ENCODE measurements at places on chromosomes 16 and 17.

DNA sequence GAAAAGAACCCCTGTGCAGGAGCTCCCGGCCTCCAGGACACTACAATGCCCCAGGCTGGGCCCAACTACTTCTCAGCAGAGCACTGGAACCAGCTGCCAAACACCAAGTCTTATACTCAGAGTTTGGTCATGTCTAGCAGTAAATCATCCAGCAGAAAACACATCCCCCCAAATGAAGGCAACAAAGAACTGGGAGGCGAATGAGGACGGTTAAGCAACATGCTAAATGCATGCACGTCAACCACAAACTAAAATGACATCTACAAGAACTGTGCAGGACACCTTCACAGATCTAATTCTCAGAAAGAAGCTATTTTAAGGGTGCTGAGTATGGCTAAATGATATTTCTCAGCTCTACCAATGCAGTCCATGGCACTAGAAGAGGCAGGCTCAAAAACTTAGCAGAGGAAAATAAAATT lies 7.6 kb upstream of the IRX5 start:
- DNase-seq, result no peak

GRCh38 chr16:9258423-9259051 lies 167.1 kb downstream of the HAPSTR1 start:
- DNase-seq, result no peak

DNA sequence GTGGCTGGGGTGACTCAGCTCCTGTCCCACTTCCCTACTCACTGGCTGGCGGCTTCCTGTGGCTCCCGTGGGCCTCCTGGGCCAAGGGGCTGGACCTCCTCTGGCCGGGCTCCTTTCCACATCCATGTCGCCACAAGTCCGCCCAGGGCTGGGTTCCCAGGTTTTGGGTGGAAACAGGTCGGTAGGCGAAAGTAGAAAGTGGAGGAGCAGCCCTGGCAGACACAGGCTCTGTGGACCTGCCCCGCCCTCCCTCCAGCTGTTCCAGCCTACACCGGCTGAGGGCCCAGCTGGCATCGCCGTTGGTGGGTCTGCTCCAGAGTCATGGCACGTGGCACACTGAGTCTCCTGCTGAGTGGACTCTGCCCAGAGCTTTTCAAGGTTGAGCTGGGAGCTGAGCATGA lies 28.7 kb downstream of the GSE1 start:
- no peak for DNase-seq

- DNase-seq, result no peak
Observed at GRCh38 chr17:38628441-38628840, 22.7 kb upstream of the SRCIN1 start.

- DNase-seq, result no peak
Observed at GRCh38 chr17:65820811-65821210, 259.4 kb upstream of the AXIN2 start.

DNA sequence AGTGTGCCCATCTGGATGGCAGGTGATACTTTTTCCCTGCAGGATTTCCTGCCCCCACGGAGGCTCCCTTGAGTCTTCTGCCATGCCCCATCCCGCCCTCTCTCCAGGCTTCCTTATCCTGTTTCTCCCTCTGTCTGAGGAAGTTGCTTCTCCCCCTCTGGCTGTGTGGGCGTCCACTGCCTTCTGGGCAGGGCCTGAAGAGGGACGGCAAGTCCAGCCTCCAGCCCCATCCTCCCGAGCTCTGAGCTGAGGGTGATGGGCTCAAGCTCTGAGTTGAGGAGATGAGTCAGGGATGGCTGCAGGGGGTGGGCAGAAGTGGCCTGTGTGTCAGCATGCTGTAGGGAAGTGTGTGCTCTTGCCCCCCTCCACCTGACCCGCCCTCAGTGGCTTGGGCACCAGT lies 14.2 kb upstream of the RAP1GAP2 start:
- no peak for DNase-seq

DNA sequence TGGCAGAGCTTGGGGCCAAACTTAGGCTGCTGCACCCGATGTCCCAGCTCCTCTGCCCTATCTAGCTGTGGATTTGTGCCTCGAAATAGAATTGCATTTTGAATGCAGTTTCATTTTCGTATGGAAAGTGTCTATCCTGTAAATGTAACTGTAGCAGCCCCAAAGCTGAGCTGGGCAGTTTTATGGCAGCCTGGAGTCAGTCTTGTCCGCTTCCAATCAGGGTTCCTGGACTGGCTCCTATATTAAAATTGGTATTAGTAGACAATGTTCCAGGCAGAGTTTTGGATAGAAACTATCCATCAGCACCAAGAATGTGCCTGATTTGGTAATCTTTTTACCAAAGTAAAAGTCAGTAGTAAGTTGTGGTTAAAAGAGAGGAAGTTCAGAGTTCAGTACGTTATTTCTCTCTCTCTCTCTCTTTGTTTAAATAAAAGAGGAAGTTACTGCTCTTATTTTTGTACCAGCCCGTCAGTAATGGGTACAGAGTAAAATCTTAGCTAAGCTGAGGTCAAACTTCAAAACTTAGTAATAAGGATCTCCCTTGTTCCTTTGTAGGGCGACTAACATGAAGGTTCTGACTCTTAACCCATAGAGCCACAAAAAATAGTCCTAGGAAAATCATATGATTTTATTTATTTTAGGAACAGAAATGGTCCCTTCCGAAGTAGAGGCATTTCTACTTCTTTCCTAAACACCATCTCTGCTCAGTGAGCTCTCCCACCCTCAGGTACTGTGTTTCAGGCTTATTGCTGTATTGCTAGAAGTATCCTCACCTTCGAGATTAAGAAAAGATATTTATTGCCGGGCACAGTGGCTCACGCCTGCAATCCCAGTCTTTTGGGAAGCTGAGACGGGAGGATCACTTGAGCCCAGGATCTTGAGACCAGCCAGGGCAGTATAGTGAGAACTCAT lies 28.0 kb downstream of the PRKCB start:
- DNase-seq, result no peak

DNA sequence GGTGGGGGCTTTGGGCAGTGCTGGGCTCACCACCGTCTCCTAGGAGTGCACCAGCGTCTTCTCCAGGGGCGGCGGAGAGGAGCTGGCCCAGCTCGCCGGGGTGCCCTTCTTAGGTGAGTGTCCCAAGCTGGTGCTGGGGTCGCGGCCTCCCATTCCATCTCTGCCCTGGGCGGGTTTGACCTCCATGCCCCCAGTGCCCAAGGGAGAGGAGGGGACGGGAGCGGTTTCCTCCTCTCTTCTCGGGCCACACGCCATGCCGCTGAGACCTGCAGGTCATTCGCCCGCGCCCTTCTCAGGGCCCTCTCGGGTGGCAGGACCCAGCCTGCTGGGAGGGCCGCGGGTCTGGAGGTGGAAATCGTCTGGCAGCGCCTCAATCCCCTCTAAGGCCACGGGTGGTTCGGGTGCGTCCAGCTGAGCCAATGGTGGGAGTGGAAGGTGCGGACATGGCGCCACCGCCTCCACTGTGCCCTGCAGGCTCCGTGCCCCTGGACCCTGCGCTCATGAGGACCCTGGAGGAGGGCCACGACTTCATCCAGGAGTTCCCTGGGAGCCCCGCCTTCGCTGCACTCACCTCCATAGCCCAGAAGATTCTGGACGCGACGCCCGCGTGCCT lies 5.3 kb downstream of the IGFALS start:
- DNase-seq, result no peak

GRCh38 chr17:52751051-52751450 lies 592.5 kb upstream of the CA10 start:
- no peak for DNase-seq

GRCh38 chr16:85755929-85756768 lies 5.3 kb upstream of the C16orf74 start:
- no peak for DNase-seq

DNA sequence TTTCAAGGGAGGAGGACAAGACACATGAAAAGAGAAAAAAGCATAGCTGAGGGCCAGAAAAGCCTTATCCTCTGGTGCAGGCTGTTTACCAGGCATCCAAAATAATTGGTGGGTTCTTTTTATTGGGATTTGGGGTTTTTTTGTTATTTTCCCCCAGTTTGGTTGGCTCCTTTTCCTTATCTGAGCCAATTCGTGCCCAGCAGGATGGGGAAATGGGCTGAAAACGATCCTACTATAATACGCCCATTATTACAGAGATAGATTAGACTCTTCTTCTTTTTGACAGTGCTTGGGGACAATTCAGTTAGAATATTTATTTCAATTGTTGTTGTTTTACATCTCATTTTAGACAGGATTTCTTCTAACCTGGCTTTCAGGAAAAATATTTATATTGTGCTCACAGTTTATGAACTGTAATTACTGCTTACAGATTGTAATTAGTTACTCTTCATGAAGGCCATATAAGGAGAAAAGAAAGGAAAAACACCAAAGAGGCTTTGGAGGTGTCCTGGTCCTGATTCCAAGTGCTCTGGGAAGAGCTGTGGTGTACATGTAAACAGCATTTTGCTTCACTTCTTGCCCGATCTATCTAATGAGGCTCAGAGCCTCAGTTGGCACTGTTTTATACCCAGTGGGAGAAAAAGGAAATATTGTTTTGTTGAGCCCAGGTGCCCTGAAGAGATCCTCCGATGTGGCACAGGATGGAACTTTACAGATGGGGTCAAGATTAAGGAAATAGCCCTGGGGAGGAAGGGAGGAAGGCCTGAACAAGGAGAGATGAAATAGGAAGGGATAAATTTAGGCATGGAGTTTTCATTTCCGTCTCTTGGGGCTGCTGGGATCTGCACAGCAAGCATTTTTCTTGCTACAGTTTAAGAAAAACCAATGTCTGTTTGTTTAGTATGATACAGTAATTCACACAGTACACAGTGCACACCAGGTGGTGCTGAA lies 611 bp upstream of the ANKRD40 start:
- no peak for DNase-seq

- DNase-seq, result no peak
Observed at GRCh38 chr16:30691907-30692306, 7.1 kb upstream of the SRCAP start.

DNA sequence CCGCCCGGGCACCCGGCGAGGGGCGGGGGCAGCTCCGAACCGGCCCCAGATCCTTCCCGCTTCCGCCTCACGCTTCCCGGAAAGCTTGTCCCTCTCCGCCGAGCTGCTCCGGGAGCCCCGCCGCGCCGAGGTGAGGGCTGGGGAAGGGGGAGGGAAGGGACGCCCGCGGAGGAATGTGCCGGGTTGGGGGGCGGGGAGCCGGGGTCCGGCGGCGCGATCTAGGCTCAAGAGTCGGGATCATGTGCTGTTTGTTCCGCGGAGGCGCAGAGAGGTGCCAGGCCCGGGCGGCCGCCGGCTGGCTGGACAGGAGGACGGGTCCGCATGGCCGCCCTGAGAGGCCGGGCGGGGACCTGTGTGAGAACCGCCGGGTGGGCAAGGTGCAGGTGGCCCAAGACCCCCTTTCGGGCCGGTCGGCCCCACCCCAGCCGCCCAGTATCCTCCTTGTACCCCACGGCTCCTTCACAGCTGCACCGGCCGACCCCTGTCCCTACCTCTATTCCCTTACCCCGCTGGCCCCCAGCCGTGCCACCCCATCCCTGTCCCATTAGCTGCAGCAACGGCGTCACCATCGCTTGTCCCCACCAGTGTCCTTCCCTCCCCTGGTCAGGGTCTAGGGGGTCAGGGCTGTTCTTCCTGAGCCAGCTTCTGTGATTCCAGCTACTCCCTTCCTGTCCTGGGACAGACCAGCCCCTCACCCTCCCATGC lies 429 bp downstream of the KIF1C start:
- DNase-seq, result no peak

DNA sequence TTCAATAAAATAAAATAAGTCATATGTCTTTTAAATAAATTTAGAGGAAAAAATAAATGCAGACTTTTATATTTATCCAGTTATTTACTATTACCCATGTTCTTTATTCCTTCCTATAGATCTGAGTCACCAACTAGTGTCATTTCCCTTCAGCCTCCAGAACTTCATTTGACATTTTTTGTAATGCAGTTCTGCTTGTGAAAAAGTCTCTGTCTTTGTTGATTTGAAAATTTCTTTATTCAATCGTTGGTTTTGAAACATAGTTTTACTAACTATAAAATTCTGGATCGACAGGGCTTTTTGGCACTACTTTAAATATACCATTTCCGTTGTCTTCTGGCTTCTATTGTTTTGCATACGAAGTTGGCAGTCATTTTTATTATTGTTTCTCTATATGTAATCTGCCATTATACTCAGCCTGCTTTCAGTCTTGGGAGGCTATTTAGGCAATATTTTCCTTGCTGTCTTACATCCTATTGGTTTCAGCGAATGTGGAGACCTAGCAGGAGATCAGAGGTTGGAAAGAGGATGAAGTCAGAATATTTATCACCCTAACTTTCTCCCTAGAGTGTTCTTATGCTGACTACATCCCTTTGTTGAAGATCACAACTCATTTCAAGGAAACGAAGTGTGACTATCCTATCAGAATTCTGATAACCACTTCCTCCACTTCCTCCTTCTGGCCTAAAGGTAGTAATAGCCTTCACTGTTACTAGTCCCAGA lies 42.0 kb upstream of the SLC6A2 start:
- no peak for DNase-seq

DNA sequence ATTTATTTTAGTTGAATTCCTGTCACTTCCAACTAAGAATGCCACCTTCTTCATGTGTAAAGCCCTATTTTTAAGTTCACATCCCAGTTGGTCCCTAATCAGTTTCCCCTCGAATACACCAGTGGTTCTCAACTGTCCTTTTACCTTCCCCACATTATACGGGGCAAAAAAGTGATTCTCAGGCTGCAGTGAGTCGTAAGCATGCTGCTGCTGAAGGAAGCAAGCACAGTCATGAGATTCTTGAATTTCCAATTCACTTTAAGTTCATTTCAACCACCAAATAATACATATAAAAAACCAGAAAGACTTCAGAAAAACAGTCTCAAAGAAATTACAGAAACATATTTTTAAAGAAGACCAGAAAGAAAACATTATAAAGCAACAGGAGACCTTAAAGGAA lies 47.9 kb downstream of the UBE2G1 start:
- DNase-seq, result no peak

- DNase-seq, result no peak
Observed at GRCh38 chr17:41967141-41967920, 736 bp downstream of the CNP start.

GRCh38 chr16:85326794-85327181 lies 214.5 kb upstream of the CIBAR2 start:
- no peak for DNase-seq

- no peak for DNase-seq
Observed at GRCh38 chr16:23420011-23420410, 33.0 kb downstream of the COG7 start.

DNA sequence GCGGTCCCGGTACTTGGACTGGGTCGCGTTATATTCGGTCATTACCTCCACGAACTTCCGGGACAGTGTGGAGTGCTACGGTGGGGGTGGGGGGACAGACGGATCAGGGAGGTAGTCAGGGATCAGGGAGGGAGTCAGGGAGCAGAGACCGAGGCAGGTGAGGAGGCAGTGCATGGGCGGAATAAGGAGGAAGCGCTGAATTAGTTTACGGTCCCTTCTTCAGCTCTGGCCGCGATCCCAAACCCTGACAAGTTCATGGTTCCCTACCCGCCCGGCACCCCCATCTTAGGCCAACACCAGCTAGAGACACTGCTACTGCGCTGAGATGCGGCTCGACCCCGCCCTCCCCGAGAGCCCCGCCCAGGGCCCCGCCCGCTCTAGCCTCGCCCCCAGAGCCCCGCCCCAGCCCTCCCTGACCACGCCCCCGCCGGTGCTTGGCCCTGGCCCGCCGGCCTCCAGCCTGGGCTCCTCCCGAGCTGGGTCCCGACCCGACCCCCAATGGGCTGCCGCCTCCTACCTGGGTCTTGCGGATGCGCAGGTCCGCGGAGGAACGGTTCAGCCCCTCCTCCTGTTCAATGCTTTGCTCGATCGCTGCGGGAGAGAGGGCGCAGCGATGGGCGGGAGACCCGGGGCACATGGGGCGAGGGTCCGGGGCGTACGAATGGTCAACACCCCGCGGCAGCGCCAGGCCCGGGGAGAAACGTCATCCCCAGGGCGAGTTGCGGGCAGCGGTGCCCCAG lies 12.1 kb downstream of the HSD3B7 start:
- peak; percentile 70 for DNase-seq
